Left cardiac atrium (tissue), 4 donors: ENCODE measurements at places on chromosomes 1 and 21. TPM values are rescaled to one million over a fixed set of nuclear protein-coding genes. Genes with fewer than 3 reads are reported as not detected.

DNA sequence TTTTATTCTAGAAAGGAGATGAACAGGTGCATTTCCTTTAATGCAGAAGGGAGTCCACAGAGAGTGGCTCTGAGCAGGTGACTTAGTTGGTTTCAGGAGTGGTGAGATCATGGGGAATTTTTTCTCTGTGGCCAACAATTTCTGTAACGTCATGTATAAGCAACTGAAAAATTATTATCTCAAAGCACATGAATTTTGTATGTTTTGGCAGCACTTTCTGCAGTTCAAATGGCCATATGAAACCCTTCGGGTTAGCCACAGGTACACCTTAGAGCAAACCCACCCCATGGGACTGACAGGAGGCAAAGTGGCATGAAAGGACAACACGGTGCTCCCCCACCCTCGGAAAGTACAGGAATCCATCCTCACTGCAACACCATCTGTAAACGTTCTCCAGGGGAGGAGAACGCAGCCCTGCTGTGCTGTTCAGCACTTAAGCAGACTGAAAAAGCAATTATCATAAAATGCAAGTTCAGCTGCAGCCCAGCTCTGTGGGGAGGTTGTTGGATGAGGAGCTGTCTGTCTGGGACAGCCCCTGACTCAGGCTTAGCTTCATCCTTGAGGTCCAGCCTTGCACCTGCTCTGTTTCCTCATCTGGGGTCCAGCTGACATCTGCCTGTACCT, 55.8 kb upstream of the CLDN14 start:
- no peak for DNase-seq

GRCh38 chr1:202086579-202087350, 36.0 kb upstream of the GPR37L1 start:
- no peak for DNase-seq

DNA sequence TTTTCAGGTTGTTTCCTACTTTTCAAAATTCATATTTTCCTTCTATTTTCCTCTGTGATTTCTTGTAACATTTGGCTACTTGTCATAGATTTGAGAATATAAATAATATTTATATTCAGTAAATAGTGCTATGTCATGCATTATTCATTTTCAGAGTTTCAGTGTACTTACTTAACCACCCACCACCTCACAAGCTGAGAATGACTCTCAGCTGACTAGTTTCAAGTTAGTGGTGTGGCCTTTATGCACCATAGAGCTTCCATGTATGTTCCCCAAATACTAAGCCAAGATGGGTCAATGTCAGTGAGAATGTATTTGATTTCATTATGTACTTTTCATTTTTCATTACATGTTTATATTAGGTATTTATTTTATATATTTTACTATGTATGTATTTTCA, 56.9 kb upstream of the RGS1 start:
- DNase-seq, result no peak

Gene ZNF683
- not detected for total RNA-seq

Gene DISC1
- 5.4 TPM for total RNA-seq

DNA sequence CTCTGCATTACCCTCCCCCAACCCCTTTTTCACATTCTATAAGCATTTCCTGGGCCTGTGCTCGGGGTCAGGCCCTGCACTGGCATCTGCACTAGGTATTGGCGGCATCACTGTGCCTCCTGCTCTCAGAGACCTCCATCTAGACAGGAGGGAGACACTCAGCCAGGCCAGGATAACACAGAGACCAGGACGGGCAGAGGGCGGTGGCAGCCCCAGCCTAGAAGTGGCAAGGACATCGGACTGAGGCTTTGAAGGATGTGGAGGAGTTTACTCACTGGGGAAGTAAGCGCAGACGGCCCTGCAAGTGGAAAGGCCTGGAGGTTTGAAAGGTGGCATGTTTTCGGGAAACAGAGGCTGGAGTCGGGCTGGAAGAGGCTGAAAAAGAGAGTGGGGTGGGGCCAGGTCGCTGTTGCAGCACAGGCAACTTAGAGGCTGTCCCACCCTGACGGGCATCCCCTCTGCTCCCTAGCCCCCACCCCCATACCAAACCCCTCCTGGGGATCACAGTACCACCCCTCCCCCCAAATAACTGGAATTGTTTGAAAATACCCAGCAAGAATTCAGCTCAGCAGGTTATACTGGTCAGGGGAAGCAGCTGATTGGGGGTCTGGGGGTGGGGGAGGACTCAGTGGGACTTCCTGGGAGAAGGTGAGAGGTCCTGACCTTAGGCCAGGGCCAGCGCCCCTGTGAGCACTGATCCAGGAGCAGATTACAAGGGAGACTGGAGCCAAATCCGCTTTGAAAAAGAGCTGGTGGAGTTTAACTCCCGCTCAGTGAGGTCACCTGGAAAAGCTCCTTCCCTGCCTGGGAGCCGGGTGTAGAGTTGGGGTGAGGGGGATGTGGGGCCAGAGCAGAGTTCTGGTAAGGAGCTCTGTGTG, 121.8 kb upstream of the WNT4 start:
- DNase-seq, result no peak

GRCh38 chr1:54624466-54625464, 1.4 kb upstream of the FAM151A start:
- DNase-seq, result no peak

DNA sequence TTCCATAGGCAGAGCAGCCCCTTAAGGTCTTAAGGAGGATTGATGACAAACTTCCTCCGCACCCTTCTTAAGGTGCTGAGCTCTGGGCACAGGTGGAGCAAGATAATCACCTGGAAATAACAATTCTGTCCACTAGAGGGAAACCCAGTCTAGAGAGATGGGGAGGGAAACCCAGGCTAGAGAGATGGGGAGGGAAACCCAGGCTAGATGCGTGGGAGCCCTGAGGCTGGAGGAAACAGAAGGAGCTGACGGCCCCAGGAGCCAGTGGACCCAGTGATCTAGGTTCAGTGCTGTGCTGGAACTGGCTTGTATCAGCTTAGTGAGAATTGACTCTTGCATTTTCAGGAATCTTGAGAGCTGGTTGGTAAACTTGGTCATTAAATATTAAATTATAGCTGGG, 17.8 kb upstream of the MYCL start:
- DNase-seq, result no peak

- no peak for DNase-seq
These were observed 50.1 kb upstream of the RWDD3 start for GRCh38 chr1:95183952-95184351.

GRCh38 chr21:41759926-41760325, 6.9 kb downstream of the RIPK4 start:
- DNase-seq, result no peak

- no peak for DNase-seq
These were observed 28.6 kb upstream of the TMEM61 start for GRCh38 chr1:54951810-54952226.

GRCh38 chr1:241527146-241527545, 5.0 kb upstream of the KMO start:
- no peak for DNase-seq

DNA sequence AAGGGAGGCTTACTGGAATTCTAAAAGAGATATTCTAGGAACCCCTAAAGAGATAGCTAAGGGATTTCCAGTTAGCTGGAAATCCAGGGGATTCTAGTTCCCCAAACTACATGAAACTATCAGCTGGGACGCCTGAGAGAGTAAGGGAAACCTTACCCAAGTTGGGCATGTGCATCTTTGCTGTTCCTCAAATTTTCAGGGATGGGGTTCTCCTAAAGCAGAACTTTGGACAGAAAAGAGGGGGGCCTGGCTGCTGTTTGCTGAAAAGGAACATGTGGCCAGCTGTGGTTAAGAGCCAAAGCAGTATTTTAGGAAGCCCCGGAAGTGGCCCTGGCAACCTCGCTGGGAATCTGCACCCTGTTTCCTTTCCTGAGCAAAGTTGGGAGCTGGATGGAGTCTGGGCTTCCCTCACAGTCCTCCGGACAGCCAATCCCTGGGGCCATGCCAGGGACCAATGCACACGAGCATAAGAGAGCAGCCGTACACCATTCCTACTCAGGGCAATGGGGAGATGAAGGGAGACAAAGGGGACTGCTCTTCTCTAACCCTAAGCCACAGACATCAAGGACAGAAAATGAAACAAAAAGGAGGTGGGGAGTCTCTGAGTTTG, 154.3 kb downstream of the PLXNA2 start:
- no peak for DNase-seq

Gene CFAP410
- total RNA-seq, result 21.8 TPM

Gene AMPD1
- not detected for total RNA-seq

DNA sequence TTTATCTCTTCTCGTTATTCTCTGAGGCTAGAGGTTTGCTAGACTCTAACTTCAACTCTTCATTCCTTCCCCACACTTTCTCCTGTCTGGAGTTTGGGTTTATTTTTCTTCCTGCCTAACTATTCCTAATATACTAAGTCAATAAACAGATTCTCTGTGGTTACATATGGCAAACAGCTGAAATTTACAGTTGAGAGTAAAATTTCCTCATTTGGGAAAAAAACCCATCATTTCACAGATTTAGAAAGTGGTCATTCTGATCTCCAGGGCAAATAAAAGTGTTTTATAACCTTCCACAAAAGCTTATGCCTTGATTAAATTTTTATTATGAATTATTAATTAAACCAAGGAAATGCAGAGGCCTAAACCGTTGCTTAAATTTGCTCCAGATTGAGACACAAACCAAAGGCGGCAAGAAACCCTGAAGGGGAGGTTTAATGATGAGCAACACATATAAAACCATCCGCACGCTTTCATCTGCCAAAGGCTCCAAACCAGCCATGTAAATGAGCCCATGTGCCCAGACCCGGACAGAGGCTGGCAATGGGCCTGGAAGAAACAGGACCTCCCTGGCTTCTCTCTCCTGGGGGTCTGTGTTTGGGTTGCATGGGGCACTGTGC, 201.7 kb upstream of the LMO4 start:
- DNase-seq, result no peak

GRCh38 chr1:201385299-201385891, 7.9 kb upstream of the TNNT2 start:
- peak; percentile 54 for DNase-seq

Gene PLA2G2C
- total RNA-seq, result not detected

- DNase-seq, result no peak
These were observed 134.5 kb upstream of the PKN2 start for GRCh38 chr1:88549536-88549935.

- DNase-seq, result peak; percentile 74
These were observed 21.6 kb downstream of the MAPKAPK2 start for GRCh38 chr1:206706298-206706791.

Gene NBPF4
- total RNA-seq, result not detected

DNA sequence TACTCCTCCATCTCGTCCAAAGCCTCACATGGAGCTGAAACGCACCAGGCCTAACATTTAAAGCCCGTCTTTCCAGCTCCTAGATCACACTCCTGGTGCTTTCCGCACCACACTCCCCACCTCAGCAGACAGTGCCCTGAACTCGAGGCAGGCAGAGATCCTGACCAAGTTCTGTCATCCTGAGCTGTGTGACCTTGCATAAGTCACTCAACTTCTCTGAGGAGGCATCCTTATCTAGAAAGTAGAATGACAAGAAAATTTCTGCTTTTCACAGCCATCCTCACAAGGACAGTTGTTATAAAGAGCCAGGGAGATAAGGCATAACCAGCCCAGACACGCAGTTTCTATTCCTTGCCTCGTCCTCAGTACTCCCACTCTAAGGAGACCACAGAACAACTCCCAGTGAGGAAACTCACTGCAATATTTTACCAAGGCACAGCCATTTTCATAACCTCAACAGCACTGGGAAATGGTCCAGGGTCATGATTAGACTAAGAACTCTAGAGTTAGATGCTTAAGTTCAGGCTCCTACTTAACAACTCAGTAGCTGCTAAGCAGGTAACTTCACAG, 3.1 kb downstream of the LRP8 start:
- no peak for DNase-seq

- DNase-seq, result no peak
These were observed 25.5 kb downstream of the RGS7 start for GRCh38 chr1:241331328-241332036.

- peak; percentile 67 for DNase-seq
These were observed 20.7 kb upstream of the ABCB10 start for GRCh38 chr1:229579059-229579673.

- no peak for DNase-seq
These were observed 11.2 kb upstream of the RAP1GAP start for GRCh38 chr1:21680381-21680780.

- DNase-seq, result peak; percentile 56
These were observed 836 bp downstream of the OLFML3 start for GRCh38 chr1:113980110-113980509.

DNA sequence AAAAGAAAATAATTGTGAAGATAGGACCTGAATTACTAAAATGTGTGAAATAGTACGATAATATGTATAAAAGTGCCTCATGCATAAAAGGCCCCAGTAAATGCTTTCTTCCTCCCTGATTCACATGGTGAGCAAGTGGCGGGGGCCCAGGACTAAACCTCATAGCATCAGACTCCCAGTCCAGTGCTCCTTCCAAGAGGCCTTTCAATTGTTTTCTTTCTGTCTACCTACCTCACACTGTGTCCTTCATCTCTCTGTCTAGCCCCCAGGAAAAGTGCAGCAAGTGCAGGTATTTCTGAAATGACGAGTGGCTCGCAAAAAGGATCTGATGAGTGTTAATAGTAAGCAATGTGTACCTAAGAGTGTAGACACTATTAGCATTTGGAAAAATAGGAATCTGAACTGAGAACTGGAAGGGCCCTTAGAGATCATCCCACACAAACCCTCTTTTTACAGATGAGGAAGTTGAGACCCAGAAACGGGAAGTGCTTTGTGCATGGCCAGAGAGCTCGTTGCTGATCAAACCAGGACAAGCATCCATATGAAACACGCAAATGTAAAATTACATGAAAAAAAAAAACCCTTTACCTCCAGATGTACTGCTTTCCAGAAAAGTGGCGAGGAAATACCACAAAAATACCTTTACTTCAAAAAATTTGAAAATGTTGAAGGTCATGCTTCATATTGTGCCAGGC, 118.2 kb upstream of the HOOK1 start:
- DNase-seq, result no peak

DNA sequence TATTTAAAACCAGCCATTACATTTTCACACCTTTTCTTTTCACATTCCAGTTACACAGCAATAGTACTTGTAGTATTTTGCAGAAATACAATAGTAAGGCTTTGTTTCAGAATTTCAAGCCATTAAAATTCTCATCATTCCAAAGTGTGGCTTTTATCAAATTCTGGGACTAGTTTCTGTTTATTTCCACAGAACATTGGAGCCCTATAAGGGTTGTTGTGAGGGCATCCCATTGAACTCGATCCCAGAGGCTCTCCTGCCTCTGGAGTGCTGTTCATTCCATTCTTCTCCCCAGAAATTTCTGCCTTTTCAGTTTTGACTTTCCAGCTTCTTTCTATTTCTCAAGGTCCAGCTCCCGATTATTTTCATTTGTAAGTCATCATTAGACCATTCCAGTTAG, 645.5 kb downstream of the ADGRL2 start:
- no peak for DNase-seq

GRCh38 chr1:104760017-104760416, 1010.3 kb downstream of the AMY1C start:
- no peak for DNase-seq
